ENCODE measurements at places on chromosomes 5 and 9. TPM values are rescaled to one million over a fixed set of nuclear protein-coding genes. Genes with fewer than 3 reads are reported as not detected.

DNA sequence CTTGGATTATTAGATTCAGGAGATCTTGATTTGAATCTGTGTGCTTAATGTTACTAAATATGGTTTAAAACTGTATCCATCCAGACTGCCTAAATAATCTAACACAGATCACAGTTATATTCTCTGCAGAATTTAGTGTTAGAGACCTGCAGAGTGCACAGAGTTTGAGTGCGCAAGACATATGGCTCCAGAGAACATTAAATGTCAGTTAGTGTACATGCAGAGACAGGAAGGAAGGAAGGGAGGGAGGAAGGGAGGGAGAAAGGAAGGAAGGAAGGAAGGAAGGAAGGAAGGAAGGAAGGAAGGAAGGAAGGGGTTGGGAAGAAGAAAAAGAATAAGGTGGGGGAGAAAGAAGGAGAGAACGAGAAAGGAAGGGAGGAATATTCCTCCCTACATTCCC, 210.0 kb upstream of the COX7C start:
- DNase-seq: no peak

DNA sequence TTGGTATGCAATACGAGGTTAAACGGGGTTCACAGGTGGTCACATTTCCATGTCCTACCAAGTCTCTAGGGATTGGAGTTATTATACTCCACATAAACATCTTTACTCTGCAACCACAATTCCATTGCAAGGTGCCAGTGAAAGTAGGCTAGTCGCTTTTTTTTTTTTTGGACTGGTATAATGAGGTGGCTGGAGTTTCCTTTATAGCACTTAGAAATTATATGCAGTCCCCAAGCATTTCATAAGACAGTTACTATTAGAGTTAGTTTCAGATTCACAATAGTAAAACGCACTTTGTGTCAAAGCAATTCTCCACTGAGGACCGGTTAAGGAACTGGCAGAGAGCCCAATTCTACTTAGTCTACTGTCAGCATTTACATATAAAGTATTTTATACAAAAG, 1.4 kb downstream of the MEF2C start:
- DNase-seq: peak; percentile 41

GRCh38 chr5:139689631-139690063, 41.5 kb downstream of the CXXC5 start:
- DNase-seq: no peak

The ZFP37 gene
- total RNA-seq: 5.1 TPM

The IL33 gene
- total RNA-seq: 1.3 TPM

Measured in fibroblast of lung (primary cell).